ENCODE measurements at places on chromosomes 16 and 17. TPM values are rescaled to one million over a fixed set of nuclear protein-coding genes. Genes with fewer than 3 reads are reported as not detected.

The OSGIN1 gene
- total RNA-seq = 4.1 TPM

The SLC47A1 gene
- total RNA-seq = 0.73 TPM

The KCNAB3 gene
- total RNA-seq = 1.2 TPM

The TMEM235 gene
- total RNA-seq = not detected

The MRPS23 gene
- total RNA-seq = 12.3 TPM

The HSPB9 gene
- not detected for total RNA-seq

The KRTAP1-5 gene
- not detected for total RNA-seq

The PLEKHH3 gene
- total RNA-seq = 0.52 TPM

The DNAH9 gene
- total RNA-seq = under 0.01 TPM

The TEX19 gene
- total RNA-seq = not detected

The CDK5R1 gene
- total RNA-seq = 16.8 TPM

The SMIM5 gene
- 3.6 TPM for total RNA-seq

The CCL16 gene
- total RNA-seq = not detected

The TP53TG3C gene
- 0.31 TPM for total RNA-seq

Data from mononuclear cell (primary cell).